DND-41 (cell line): ENCODE measurements at places on chromosomes 5 and 9.
A peak's percentile ranks its signal among the peaks of the same experiment; 100 is the strongest.

DNA sequence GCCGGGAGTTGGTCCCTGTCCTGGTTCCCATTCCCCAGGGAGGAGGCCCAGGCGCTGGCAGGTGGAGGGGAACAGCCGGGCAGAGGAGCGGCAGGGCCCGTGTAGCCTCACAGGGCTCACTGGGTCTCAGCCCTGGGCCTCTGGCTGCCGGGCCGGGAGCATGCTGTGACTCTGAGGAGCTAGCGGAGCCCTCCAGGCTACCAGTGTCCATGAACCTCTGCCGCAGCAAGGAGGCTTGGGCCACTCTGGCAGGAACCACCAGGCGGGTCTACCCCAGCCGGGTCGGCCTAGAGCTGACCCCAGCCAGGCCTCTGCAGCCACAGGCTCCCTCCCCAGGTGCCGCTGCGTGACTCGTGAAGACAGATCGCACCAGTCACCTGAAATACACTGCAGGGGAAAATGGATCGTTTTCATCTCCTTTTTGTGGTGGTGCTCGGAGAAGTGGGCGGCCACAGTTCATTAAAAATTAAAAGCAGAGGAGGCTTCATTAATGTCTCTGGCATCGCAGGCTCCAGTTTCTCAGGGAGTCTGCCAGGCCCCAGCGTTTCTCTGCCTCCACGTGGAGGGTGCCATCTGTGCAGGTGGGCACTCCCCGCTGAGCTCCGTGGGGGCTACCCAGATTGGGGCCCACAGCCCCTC, 43.8 kb downstream of the KCNT1 start:
- no peak overlapping the region for H3K4me3 ChIP-seq
- no peaks in the 10 kb centered on the region for H3K36me3 ChIP-seq
- DNase-seq: no peak
- no peak overlapping the region for H3K27ac ChIP-seq

DNA sequence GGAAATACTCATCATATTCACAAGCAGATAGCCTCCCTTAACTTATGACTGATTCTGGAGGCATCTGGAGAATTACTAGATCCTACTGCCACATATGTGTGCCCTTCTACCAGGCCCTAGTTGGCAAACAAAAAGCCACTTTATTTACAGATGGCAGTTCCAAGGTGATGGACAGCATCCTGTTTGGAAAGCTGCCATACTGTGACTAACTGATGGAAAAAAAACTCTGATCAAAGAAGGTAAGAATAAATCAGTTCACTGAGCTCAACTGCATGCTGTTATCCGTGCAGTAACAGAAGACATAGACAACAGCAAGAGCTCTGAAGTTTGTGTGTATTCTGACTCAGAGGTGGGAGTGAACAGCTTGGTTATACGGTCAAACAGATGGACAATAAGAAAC, 279.8 kb upstream of the POU5F2 start:
- no peak overlapping the region for H3K27ac ChIP-seq
- H3K27me3 ChIP-seq: no peaks in the 10 kb centered on the region
- no peak for DNase-seq

GRCh38 chr9:133679466-133680061, 43.4 kb downstream of the DBH start:
- no peak overlapping the region for H3K27ac ChIP-seq
- H3K4me3 ChIP-seq: no peak overlapping the region
- peaks cover 3% of the 10 kb centered on the region for H3K4me1 ChIP-seq
- DNase-seq: no peak

DNA sequence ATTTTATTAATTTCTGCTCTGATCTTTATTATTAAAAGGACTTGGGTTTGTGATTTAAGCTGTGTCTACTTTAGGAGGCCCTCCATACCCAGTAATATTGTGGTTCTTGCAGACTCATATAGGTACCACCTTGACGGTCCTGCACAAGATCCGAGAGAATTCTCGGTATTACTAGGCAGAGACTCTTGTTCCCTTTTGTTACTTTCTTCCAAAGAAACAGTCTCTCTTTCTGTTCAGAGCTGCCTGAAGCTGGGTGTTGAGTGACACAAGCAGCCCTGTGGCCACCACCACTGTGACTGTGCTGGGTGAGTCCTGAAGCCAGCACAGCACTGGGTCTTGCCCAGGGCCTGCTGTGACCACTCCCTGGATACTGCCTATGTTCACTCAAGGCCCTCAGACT, 666.6 kb downstream of the SEMA5A start:
- no peak overlapping the region for H3K4me3 ChIP-seq
- peaks cover 9% of the 10 kb centered on the region for H3K4me1 ChIP-seq
- H3K27me3 ChIP-seq: no peaks in the 10 kb centered on the region
- no peak for DNase-seq
- no peaks in the 10 kb centered on the region for H3K36me3 ChIP-seq

- no peak overlapping the region for H3K27ac ChIP-seq
- no peak overlapping the region for H3K4me3 ChIP-seq
- no peaks in the 10 kb centered on the region for H3K36me3 ChIP-seq
Measured at GRCh38 chr9:122219856-122220672, 8.7 kb downstream of the LHX6 start.

DNA sequence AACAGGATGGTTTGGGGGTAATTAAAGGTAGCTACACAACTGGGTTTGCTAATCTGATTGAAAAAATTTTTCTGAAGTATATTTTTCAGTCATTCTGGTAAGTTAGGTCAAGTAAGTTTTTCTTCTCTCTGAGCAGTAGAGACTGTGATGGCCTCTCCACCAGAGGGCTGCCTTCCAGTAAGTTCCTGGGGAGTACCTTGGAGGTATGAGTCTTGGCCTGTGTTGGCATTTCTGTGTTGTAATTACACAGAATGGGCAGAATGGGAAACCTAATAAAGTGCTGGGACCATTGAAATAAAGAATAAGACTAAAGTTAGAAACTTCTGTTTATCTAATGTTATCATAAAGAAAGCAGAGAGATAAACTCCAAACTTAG, 430.8 kb downstream of the ARHGEF28 start:
- H3K27ac ChIP-seq: no peak overlapping the region
- H3K4me3 ChIP-seq: no peak overlapping the region
- no peak for DNase-seq
- no peaks in the 10 kb centered on the region for H3K4me1 ChIP-seq

- H3K27ac ChIP-seq: no peak overlapping the region
- no peaks in the 10 kb centered on the region for H3K27me3 ChIP-seq
- no peaks in the 10 kb centered on the region for H3K36me3 ChIP-seq
Measured at GRCh38 chr5:25488119-25488518, 843.3 kb upstream of the CDH10 start.

GRCh38 chr5:11110128-11110527, 349.1 kb upstream of the DAP start:
- H3K36me3 ChIP-seq: no peaks in the 10 kb centered on the region
- H3K27ac ChIP-seq: no peak overlapping the region
- H3K4me1 ChIP-seq: no peaks in the 10 kb centered on the region
- no peaks in the 10 kb centered on the region for H3K27me3 ChIP-seq

DNA sequence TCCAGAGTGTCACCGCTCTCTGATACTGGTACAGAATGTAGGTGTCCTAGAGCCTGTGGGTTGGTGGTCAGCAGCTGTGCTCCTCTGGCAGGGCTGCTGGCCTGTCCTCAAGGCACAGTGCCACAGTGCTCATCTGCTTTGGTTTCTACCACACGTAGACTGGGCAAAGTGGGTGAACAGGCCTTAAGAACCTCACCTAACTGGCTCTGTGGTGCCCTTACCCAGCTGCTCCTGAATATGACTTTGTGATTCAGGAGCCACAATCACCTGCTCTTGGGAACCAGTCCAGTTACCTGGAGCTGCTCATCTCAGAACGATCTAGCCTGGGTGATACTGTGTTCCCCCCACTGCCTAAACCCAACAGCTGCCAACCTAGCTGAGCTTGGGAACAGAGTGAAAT, 6.4 kb downstream of the NOP16 start:
- H3K4me1 ChIP-seq: peaks cover 15% of the 10 kb centered on the region
- no peaks in the 10 kb centered on the region for H3K27me3 ChIP-seq
- no peak for DNase-seq
- H3K27ac ChIP-seq: no peak overlapping the region

DNA sequence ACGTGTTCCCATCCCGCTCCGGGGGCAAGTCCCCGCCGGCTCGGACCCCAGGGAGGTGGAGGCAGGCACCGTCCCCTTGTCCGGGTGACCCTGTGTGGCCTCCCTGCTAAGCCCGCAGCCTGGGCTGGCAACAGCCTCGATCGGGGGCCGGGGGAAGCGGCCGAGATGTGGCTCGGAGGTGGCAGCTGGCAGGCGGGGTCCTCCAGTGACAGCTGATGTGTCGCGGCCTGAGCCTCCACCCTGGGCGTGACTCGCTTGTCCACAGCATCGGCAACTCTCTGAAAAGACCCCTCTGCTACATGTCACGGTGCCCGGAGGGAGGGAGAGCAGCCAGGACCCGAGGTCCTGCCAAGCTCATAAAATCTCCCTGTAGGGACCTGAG, 124.8 kb upstream of the IRX4 start:
- no peak for DNase-seq
- H3K27ac ChIP-seq: no peak overlapping the region
- H3K27me3 ChIP-seq: no peaks in the 10 kb centered on the region

GRCh38 chr5:172079876-172080275, 73.4 kb upstream of the FBXW11 start:
- H3K27me3 ChIP-seq: no peaks in the 10 kb centered on the region
- H3K36me3 ChIP-seq: peaks cover 32% of the 10 kb centered on the region
- no peak for DNase-seq

DNA sequence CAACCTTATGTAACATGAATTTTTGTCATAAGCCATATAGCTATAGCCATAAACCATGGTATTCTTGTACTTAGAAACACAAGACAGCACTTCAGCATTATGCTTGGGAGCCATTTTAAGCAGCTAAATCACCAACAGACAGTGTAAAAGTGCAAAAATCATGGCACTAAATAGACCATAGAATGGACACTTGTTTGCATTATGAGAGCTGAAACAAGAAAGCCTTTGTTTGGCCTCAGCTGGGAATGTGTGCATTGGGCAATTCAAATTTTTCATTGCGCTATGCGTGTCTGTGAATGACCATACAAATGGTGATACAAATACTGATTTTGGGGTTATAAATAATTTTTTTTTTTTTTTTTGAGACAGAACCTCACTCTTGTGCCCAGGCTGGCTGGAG, 23.7 kb downstream of the KDM4C start:
- no peak overlapping the region for H3K4me3 ChIP-seq
- no peak overlapping the region for H3K27ac ChIP-seq
- no peak for DNase-seq
- peaks cover 5% of the 10 kb centered on the region; the same call in 1 of the 2 replicates for H3K4me1 ChIP-seq
- H3K27me3 ChIP-seq: no peaks in the 10 kb centered on the region

DNA sequence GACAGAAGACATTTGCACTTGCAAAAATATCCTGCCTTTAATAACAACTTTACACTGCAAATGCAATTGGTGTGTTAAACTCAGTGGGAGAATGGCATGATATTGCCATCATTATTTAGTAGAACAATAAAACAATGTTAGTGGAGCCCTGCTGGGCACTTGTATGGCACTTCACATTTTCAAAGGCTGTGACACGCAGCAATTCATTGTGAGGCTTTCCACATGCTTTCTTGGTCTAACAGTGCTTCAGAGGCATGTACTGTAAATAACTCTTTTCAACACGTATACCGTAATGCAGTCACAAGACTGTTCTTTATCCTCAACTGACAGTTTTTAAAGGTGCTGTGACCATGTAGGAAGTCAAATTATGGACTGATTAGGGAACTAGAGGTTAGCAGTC, 155.5 kb upstream of the EPB41L4A start:
- H3K27ac ChIP-seq: no peak overlapping the region
- H3K4me3 ChIP-seq: no peak overlapping the region
- no peaks in the 10 kb centered on the region for H3K4me1 ChIP-seq
- no peaks in the 10 kb centered on the region for H3K36me3 ChIP-seq
- no peak for DNase-seq
- peaks cover 3% of the 10 kb centered on the region for H3K27me3 ChIP-seq

DNA sequence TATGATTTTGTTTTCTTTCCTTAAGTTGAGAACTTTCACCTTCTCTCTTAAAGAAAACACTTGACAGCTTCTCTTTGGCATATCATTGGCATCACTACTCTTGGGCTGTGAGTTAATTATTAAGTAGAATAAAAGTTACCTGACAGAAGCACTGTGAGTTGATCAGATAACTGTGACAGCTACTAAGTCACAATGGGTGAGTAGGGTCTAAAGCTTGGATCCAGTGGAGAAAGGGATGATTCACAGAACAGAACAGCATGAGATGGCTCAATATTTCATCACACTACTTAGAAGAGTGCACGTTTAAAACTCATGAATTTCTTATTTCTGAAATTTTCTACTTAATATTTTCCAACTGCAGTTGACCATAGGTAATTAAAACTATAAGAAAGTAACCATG, 268.5 kb upstream of the NMUR2 start:
- no peak overlapping the region for H3K27ac ChIP-seq
- no peaks in the 10 kb centered on the region for H3K36me3 ChIP-seq
- H3K4me1 ChIP-seq: no peaks in the 10 kb centered on the region

DNA sequence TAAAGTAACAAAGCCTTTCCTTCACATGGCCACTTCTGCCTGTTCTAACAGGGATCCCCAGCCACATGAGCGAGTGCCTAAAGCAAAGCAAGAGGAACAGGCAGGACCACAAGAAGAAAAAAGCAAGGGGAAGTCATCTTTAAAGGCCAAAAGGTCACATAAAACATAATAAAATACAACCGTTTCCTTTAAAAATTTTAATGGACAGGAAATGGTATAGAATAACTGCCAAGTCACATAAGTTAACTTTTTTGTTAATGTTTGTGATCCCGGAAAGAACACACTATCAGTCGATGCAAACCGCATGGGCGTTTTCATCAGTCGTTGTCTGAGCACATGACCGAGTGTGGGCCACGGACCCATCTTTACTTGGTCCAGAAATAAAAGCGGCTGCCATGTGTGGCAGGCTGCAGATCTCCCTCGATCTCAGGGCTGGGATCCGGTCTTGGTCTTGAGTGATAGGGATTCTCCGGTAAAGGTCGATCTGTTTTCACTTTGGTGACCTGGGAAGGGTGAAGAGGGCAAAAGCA, 15.6 kb downstream of the NDUFA8 start:
- no peaks in the 10 kb centered on the region for H3K27me3 ChIP-seq
- no peak for DNase-seq
- H3K4me1 ChIP-seq: no peaks in the 10 kb centered on the region
- no peak overlapping the region for H3K4me3 ChIP-seq

GRCh38 chr9:109863961-109864360, 84.0 kb downstream of the PALM2AKAP2 start:
- H3K4me1 ChIP-seq: no peaks in the 10 kb centered on the region
- H3K27ac ChIP-seq: no peak overlapping the region
- H3K4me3 ChIP-seq: no peak overlapping the region
- H3K27me3 ChIP-seq: peaks cover 11% of the 10 kb centered on the region
- DNase-seq: no peak
- H3K36me3 ChIP-seq: no peaks in the 10 kb centered on the region

GRCh38 chr5:173633304-173633703, 16.9 kb upstream of the BOD1 start:
- H3K36me3 ChIP-seq: no peaks in the 10 kb centered on the region
- no peak overlapping the region for H3K27ac ChIP-seq
- H3K4me1 ChIP-seq: no peaks in the 10 kb centered on the region
- DNase-seq: no peak

GRCh38 chr5:112995764-112996618, 19.4 kb downstream of the DCP2 start:
- DNase-seq: peak; percentile 75
- peaks cover 79% of the 10 kb centered on the region for H3K36me3 ChIP-seq
- H3K4me1 ChIP-seq: peaks cover 9% of the 10 kb centered on the region
- H3K4me3 ChIP-seq: no peak overlapping the region

- DNase-seq: peak; percentile 38
- H3K36me3 ChIP-seq: no peaks in the 10 kb centered on the region; the same call in 1 of the 2 replicates
- no peaks in the 10 kb centered on the region for H3K27me3 ChIP-seq
- H3K4me3 ChIP-seq: no peak overlapping the region
- H3K27ac ChIP-seq: peak overlapping the region; percentile 64
Measured at GRCh38 chr5:132688536-132689339, 14.9 kb downstream of the IL4 start.
